ENCODE measurements at places on chromosomes 5 and 9. TPM values are rescaled to one million over a fixed set of nuclear protein-coding genes. Genes with fewer than 3 reads are reported as not detected.

- no peaks in the 10 kb centered on the region for H3K27me3 ChIP-seq
- H3K4me1 ChIP-seq = no peaks in the 10 kb centered on the region
- DNase-seq = no peak
- H3K4me3 ChIP-seq = no peak overlapping the region
- H3K27ac ChIP-seq = no peak overlapping the region
- H3K36me3 ChIP-seq = no peaks in the 10 kb centered on the region
These were observed 196.8 kb downstream of the AUH start for GRCh38 chr9:91164724-91165520.

Gene TMOD1
- total RNA-seq = 0.64 TPM

GRCh38 chr9:103789686-103790085, 304.4 kb upstream of the SMC2 start:
- H3K27ac ChIP-seq = no peak overlapping the region
- H3K4me1 ChIP-seq = peaks cover 12% of the 10 kb centered on the region
- no peak overlapping the region for H3K4me3 ChIP-seq
- H3K36me3 ChIP-seq = peaks cover 5% of the 10 kb centered on the region
- DNase-seq = no peak

DNA sequence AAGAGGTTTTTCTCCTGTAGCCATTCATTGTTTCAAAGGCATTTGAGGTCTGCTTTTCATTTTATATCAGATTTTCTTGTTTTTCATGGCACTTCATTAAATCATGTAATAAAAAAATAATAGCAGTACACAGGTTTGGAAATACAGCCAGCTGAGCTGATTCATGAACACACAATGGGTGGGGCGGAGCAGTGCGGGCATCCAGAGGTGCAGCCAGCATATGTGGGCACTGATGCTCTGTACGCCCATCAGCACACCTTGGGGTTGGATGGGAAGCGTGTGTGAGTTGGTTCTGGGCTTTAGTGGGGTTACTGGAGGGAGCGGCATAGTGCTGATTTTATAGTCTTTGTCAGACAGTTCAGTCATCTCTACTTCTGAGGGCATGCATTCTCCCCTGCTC, 54.2 kb upstream of the IRX4 start:
- no peak overlapping the region for H3K4me3 ChIP-seq
- H3K36me3 ChIP-seq = peaks cover 10% of the 10 kb centered on the region
- no peak for DNase-seq
- no peak overlapping the region for H3K27ac ChIP-seq
- peaks cover 3% of the 10 kb centered on the region for H3K27me3 ChIP-seq
- H3K4me1 ChIP-seq = peaks cover 5% of the 10 kb centered on the region

DNA sequence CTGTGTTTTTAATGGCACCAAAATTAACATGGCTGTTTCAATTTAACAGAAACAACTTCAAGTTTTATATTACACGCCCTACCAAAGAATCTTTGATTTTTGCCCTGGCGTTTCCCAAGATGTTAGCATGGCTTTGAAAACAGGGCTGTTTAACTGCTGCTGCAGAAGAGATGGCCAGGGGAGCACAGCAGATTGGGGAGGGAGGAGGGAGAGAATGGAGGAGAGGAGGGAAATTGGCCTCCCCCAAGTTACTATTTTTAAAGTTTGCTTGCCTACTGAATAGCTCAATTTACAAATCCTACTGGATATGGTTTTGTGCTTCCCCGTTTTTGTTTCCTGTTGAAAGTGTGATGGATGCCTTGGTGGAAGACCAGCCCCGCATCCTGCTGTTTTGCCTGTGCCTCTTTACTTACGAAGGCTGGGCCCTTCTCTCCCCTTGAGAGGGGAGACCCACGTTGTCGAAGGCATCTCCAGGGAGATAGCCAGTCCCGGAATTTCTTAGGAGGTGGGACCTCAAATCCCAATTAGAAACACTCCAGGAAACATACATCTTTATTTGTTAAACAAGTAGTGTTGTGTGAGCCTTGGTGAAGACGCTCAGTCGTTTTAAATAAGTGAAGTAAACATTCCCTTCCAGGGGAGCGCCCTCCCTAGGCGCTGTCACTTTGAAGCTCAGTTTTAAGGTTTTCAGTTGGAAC, 98.6 kb downstream of the AOPEP start:
- peaks cover 1% of the 10 kb centered on the region for H3K27me3 ChIP-seq
- H3K36me3 ChIP-seq = peaks cover 7% of the 10 kb centered on the region
- H3K4me1 ChIP-seq = peaks cover 16% of the 10 kb centered on the region
- H3K27ac ChIP-seq = no peak overlapping the region
- H3K4me3 ChIP-seq = no peak overlapping the region

Gene MARCOL
- total RNA-seq = not detected

Gene IFNK
- total RNA-seq = not detected

DNA sequence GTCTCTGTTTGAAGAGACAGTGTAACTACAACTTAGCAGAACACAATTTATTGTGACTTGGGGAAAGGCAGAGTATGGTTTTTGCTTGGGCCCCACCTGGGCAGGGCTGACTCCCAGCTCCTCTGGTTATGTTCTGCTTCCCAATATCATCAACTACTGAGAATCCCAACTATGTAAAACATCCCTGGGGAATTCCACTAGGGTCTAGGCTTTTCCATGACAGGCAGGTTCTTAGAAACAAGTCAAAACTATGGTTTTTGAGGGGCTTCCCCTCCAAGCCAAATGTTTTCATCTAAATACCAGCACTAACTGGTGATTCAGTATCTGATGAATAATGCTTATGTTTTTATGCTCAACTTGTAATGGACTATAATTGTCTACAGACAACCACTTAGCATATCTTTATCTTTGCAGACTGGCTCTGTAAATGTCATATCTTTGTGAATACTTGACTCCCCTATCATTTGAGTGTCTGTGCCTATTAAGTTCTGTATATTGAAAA, 409.5 kb downstream of the PDE4D start:
- no peak for DNase-seq
- H3K4me1 ChIP-seq = peaks cover 13% of the 10 kb centered on the region
- no peak overlapping the region for H3K4me3 ChIP-seq

DNA sequence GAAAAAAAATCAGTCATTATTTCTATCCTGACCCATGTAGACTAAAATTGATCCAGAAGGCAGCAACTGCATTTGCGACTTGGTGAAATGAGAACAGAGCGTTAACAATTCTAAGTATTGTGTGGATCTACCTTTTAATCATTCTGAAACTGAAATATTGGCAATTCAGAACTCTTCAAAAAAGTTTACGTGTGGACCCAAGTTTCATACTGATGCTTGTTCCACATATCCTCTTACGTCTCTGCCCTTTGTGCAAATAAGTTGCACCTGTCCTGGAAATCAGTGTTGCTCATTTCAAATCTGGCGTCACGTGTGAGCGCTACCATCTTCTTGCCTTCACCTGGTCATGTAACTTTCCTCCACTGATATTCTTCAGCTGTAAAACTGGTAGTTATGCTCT, 74.7 kb downstream of the NTRK2 start:
- H3K27me3 ChIP-seq = no peaks in the 10 kb centered on the region
- no peaks in the 10 kb centered on the region for H3K36me3 ChIP-seq
- H3K4me3 ChIP-seq = no peak overlapping the region
- H3K27ac ChIP-seq = no peak overlapping the region
- DNase-seq = no peak

Gene SHISAL2B
- not detected for total RNA-seq

GRCh38 chr9:34746526-34746925, 36.6 kb upstream of the CCL21 start:
- no peaks in the 10 kb centered on the region for H3K4me1 ChIP-seq
- no peaks in the 10 kb centered on the region for H3K36me3 ChIP-seq
- H3K27me3 ChIP-seq = peaks cover 2% of the 10 kb centered on the region
- H3K27ac ChIP-seq = no peak overlapping the region

Gene CDO1
- total RNA-seq = 136 TPM

- peak overlapping the region; percentile 52 for H3K4me3 ChIP-seq
- H3K27me3 ChIP-seq = peaks cover 2% of the 10 kb centered on the region
- H3K36me3 ChIP-seq = no peaks in the 10 kb centered on the region
- peaks cover 19% of the 10 kb centered on the region for H3K4me1 ChIP-seq
- peak overlapping the region; percentile 48 for H3K27ac ChIP-seq
These were observed 17.9 kb downstream of the EXOSC2 start for GRCh38 chr9:130711469-130711868.

- H3K4me1 ChIP-seq = no peaks in the 10 kb centered on the region
- no peak overlapping the region for H3K4me3 ChIP-seq
- H3K27ac ChIP-seq = no peak overlapping the region
- no peak for DNase-seq
- no peaks in the 10 kb centered on the region for H3K36me3 ChIP-seq
These were observed 156.6 kb downstream of the MPDZ start for GRCh38 chr9:13122756-13123369.

Data from glutamatergic neuron (in vitro differentiated cells).